Pulmonary artery endothelial cell (primary cell): ENCODE measurements at places on chromosomes 3 and 15. TPM values are rescaled to one million over a fixed set of nuclear protein-coding genes. Genes with fewer than 3 reads are reported as not detected.

AHSG gene
- total RNA-seq = not detected in 2 replicates

DNA sequence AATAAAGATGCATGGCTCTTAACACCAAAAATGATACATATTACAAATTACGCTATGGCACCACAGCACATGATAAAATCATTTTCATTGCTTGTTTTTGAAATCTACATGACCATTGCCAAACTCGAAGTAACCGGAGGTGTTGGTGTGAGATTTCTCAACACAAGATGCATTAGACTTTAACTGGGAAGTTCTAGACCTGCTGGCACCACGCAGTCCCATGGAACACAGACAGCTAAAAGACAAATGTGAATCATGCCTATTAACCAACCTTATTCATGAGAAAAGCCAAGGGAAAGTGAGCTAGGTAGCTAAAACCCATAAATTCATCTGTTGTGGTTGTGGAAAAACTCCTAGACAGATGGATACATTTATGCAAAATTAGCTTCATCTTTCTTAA is 595.4 kb downstream of the FOXP1 start:
- no peak for DNase-seq

- DNase-seq = no peak
Measured at GRCh38 chr3:156417559-156418132, 137.3 kb downstream of the SSR3 start.

GRCh38 chr3:168497183-168497582 is 401.5 kb upstream of the GOLIM4 start:
- no peak for DNase-seq

GRCh38 chr3:105965384-105965783 is 96.6 kb upstream of the CBLB start:
- no peak for DNase-seq

DNA sequence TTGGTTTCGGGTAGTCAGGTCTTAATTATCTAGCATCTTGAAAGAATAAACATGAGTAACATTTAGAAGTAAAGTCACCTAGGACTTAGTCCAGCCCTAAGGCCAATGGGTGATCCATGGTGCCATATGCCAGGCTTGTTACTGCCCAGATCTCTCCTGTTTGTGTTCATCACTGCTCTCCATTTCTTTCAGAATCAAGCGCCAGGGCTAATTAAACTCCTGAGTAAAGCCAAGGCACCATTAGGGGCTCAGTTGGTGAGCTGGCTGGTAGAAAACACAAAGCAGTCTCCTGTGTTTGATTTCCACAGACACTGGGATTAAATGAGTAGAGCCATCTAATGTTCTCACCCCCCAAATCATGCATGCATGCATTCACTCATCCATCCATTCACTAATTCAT is 11.3 kb downstream of the CYP19A1 start:
- DNase-seq = no peak

- no peak for DNase-seq
Measured at GRCh38 chr3:123789160-123789559, 95.0 kb downstream of the MYLK start.

- no peak for DNase-seq
Measured at GRCh38 chr15:63203451-63204090, 14.2 kb downstream of the RAB8B start.

DNA sequence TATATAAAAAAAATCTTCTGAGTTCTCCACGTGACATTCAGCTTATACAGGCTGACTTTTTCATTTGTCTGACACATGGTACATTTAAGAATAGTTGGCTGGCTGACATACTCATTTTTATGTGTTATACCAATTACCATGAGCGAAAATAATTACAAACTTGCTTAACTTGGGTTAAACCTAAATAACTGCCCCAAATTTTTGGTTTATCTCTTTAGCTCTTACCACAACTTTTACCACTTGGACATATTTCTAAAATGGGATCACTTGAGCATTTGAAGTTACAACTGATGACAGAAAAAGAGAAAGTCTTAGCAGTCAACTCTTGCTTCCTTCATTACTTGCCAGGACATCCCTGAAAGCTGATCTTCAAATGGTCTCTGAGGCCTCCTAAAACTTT is 618.1 kb downstream of the RBMS3 start:
- DNase-seq = no peak

- no peak for DNase-seq
Measured at GRCh38 chr3:28781053-28781452, 432.4 kb upstream of the AZI2 start.
